Activated naive CD8-positive, alpha-beta T cell treated with anti-CD3 and anti-CD28 coated beads, Interleukin-2, amount 50 U/mL, for 24 hours (primary cell): ENCODE measurements at places on chromosomes 16 and 17.

DNA sequence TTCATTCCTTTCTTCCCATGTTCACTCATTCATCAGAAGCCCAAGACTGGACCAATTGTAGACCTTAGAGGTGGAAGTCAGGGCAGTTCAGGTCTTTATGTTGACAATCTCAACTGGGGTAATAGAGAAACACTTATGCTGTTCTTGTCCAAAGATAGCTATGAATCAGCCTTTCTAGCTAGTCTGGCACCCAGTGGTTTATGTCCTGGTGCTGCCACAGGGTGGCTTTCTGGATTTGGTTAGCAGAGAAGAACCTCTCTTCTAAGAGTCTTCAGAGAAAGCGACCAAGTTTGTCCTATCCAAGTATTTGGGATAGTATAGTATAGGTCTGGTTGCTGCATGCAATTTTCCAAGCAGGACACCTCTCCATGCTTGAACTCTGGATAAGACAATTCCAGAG lies 83.3 kb downstream of the NOG start:
- no peak for DNase-seq

- no peak for DNase-seq
These were observed 41.1 kb upstream of the TNRC6A start for GRCh38 chr16:24688359-24688758.

- DNase-seq, result no peak
These were observed 1.2 kb downstream of the STAT3 start for GRCh38 chr17:42386777-42387657.

GRCh38 chr16:10922328-10923145 lies 19.7 kb downstream of the DEXI start:
- no peak for DNase-seq

DNA sequence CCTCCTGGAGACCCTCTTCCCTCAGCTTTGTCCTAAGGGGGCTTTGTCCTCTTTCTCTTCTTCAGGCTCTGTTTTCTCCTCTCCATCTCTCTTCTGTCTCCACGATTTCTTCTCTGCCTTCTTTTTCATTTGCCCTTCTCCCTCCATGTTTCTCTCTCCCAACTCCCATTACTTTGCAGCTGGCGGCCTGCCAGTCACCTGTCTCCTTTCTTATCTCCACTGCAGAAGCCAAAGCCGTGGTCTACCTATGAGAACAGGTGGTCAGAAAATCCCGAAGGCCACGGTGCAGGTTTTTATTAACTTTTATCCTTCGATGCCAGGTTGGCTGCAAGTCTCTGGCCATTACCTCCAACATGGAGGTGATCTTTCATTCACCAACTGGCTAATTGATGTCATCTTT lies 45.1 kb downstream of the FZD2 start:
- DNase-seq, result no peak

DNA sequence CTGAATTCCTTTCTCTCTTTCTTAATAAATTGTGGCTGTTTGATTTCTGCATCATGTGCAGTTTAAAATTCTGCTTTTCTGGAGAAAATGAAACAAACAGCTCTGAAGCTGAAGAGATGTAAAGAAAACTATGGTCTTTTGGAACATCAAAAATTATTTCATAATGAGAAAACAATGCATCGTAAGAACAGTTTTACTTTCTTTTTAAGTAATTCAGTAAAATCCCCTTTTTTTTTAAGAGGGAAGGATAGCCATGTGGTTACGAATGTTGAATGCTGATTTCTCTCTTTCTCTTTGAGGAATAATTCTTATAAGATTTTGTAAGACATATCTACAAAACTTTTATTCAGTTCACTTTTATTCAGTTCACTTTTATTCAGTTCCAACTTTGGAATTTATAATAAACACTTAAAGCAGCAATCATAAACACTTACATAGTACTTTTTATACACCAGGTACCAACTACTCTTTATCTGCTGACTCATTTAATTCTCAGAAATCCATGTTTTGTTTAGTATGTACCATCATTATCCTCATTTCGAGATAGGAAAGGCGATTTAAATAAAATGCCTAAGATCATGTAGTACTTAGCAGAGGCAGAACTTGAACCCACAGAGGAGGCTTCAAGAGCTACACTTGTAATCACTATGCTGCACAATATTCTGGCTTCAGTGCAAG lies 26.6 kb downstream of the CNTNAP4 start:
- no peak for DNase-seq

DNA sequence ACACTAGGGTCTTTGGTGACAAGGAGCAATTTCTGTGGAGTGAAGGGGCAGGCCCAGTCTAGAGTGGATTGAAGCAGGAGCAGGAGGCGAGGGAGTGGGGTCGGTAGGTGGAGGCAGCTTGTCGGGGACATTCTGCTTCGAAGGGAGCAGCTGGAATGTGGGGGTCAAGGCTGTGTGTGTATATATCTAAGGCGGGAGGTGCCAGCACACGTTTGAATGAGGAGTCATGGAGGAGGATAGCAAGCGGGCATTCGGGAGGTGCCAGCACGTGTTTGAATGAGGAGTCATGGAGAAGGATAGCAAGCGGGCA lies 17.7 kb downstream of the NT5M start:
- DNase-seq, result no peak
